ENCODE measurements at places on chromosomes 5 and 9.

- no peak for DNase-seq
Measured at GRCh38 chr5:87361031-87361445, 51.7 kb downstream of the CCNH start.

GRCh38 chr9:38311382-38312270 is 80.9 kb upstream of the ALDH1B1 start:
- DNase-seq: no peak

DNA sequence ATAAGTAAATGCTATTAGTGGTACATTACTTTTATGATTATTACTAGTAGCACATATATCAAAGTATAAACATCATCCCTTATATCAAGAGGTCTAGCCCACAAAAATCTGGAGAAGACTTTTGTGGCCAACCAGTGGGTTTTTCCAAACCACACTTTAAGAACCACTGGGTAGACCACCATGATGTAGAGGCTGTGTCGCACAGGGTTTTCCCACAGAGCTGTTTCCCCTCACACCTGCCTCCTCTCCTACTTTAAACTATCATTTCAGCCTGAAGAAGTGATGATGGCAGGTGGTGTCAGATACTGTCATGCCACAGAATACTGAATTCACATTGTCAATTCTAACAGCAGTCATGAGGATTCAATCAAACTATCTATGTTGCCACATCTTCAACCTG is 109.2 kb downstream of the FBXW11 start:
- DNase-seq: no peak

DNA sequence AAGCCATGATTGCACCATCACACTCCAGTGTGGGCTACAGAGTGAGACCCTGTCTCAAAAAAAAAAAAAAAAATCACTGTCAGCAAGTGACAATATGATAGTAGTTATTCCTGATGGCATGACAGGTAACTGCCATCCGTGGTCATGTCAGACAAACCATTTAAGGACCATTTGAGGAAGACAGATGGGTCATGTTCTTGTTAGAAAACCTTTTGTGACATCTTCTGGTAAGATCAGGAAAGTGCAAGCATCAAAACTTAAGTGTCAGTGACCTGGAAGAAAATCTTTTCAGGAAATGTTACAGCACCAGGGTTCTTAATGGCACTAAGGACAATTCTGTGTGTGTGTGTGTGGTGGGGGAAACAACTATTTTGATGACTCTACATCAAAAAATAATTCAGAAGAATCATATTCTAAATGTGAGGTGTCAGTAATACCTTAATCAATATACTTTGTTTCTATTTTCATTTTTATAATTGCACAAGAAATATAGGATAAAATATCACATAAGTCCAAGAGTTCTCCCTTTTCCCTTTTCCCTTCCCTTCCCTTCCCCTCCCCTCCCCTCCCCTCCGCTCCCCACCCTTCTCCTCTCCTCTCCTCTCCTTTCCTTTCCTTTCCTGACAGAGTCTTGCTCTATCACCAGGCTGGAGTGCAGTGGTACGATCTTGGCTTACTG is 17.8 kb downstream of the SLC38A9 start:
- no peak for DNase-seq

DNA sequence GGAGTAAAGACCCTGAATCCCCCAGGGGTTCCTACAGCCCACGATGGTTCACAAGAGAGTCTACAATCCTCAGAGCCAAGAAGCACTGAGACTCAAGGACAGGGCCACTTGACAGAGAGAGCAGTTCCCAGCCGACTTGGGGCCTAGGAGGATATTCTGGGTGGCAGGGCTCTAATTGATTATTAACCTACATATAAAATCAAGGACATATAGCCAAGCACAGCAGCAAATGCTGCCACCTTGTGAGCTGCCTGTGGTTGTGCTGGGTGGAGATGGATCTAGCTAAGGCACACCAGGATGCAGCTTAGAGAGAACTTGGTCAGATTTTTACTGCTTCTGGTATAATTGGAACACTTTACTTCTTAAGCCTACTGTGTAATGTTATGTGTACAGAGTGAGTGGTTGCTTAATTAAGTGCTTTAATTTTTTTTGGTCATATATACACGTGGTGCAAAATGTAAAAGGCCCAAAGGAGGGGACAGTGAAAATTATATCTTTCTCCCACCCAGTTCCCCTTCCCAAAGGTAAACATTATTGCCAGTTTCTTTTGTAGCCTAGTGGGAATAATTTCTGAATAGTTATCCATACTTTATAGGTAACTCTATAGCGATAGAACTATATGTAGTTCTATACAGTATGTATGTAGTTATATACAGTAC is 78.8 kb downstream of the F2RL2 start:
- DNase-seq: peak; percentile 69

DNA sequence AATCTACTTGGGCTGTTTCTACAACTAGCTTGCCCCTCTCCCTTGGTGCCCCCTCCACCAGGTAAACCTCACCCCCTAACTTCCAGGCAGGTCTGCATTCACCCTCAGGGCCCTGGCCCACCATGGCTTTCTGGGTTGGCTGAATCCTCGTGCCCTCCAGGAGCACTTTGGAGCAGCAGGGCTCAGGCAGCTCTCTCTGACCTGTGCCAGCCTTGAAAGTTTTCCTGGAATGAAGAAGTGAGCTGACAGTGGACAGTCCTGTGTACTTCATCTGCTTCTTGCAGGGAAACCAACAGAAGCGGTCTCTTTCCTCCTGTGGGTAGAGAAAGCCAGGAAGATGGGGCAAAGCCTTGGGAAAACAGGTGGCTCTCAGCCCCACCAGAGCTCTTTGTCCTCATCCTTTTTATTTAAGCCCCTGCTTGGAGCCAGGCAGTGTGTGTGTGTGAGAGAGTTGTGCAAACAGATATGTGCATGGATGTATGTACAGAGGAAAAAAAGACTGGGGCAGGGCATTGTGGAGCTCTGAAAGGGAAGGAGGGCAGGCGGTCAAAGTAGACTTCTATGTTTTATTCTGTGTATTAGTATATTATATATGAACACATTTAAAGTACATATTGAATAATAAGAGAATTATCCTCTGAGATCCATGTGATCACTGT is 62.3 kb upstream of the SPRY4 start:
- DNase-seq: no peak

GRCh38 chr5:179267671-179268083 is 77.6 kb downstream of the ADAMTS2 start:
- DNase-seq: no peak

- DNase-seq: no peak
Measured at GRCh38 chr5:141779503-141779973, 97.5 kb upstream of the ARAP3 start.

GRCh38 chr5:105163547-105163946 is 1601.0 kb upstream of the NUDT12 start:
- DNase-seq: no peak

GRCh38 chr9:89498852-89499480 is 1.1 kb upstream of the SEMA4D start:
- DNase-seq: peak; percentile 67

- DNase-seq: peak; percentile 41
Measured at GRCh38 chr9:98998441-98999151, 54.9 kb downstream of the COL15A1 start.

- no peak for DNase-seq
Measured at GRCh38 chr5:167699432-167699831, 592.0 kb upstream of the WWC1 start.

- no peak for DNase-seq
Measured at GRCh38 chr9:72982146-72982799, 29.4 kb upstream of the ALDH1A1 start.

DNA sequence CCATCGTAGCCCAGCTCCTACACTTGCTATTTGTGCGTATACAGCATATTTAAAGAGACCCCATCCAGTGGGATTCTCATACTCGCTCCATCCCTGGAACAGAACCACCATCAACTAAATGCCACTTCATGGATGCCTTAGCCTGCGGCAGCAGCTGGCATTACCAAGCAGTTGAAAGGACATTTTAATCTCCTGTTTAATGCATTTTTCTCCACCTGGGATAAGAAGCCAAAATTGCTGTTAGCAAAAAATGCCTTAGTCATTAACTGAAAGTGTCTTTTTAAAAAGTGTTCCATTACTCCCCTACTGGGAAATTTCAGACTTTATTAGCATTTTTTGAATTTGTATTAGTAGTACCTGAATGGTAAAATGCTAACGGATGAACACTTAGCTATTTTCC is 662.6 kb upstream of the MEF2C start:
- DNase-seq: no peak

GRCh38 chr9:74498621-74499095 is 1.5 kb downstream of the RORB start:
- no peak for DNase-seq

- DNase-seq: no peak
Measured at GRCh38 chr5:3517348-3517747, 78.3 kb upstream of the IRX1 start.

DNA sequence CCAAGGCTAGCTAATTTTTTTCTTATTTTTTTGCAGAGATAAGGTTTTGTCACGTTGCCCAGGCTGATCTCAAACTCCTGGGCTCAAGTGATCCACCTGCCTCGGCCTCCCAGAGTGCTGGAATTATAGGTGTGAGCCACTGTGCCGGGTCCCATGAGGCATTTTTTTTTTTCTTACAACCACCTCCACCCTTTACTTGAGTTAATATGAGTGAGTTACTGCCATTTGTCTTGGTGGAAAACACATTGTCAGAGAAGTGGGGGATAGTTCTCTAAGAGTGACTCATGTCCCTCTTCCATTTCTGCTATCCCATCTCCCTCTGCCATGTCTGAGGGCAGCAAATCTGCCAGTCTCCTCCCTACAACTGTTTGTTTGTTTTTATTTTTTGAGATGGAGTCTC is 163.4 kb upstream of the CLINT1 start:
- DNase-seq: no peak

- DNase-seq: no peak
Measured at GRCh38 chr5:131575660-131576227, 59.3 kb downstream of the RAPGEF6 start.

- no peak for DNase-seq
Measured at GRCh38 chr5:126506079-126506478, 82.9 kb downstream of the GRAMD2B start.

DNA sequence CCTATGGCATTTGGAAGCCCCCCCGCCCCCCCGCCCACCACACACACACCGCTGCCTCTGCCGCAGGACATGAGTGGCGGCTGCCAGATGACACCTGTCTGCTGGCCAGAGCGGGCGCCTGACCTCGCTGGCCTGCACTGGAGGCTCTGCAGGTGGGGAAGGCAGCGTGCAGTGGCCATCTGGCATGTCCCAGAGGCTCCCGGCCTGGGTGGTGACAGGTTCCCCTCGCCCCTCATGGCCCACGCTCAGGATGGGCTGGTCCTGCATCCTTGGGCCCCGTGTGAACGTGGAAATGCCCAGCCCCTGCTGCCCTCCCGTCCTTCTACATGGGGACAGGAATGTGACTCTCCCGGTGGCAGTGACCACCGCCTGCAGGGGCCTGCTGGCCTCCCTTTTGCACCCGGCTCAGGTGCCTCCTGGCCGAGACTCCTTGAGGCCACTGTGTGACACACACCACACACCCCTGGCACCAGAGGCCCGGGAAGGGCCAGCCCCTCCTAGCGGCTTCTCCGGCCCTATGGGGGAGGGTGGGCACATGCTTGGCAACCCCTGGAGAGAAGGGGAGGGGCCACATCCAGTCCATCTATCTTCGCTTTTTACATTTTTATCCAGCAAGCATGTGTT is 30.3 kb downstream of the IRX4 start:
- no peak for DNase-seq

- no peak for DNase-seq
Measured at GRCh38 chr9:106927916-106928315, 65.0 kb downstream of the ZNF462 start.

DNA sequence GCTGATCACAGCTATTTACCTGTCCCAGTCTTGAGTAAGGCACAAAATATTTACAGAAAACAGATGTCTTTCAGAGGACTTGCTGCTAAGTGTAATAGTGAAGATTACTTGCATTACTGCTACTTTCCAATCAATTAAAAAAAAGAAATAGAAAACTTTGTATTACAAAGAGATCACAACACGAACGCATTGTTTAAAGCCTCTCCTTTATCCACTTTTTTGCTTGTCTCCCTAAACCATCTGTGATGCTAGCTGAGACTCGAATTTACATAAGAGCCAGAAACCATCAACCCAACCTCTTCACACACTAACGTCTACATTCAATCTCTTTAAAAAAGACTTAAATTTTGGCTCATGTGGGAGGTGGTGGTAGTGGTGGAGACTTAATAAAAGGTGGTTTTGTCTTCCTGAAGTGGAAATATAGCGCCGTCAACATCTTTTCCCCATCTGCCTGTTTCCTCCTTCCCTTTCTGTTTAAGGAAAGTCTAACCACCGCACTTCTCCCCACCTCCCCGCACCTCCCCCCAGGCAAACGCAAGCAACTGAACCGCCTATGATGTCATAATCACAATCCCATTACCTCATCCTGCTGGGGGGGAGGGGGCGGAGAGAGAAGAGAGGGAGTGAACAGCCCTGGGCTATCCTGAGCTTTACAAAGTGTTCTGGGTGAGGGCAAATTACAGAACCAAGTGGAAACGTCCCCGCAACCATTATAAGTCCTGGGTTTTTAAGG is 948 bp upstream of the FAM53C start:
- DNase-seq: peak; percentile 82

DNA sequence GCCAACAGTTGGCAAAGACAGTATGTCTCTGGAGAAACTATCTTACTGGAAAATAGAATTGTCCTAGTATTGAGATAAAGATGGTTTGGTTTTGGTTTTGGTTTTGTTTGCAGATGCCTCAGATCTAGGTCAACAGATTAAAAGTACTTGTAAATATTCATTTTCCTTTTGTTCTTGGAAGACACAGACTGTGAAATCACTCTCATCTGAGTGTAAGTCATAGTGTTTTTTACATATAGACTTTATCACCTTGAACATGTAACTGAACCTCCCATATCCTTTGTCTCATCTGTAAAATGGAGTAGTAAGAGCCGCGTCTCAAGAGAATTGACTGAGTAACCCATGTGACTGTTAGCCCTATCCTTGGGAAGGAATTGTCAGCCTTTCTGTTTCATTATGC is 34.3 kb downstream of the MAP3K1 start:
- no peak for DNase-seq

- DNase-seq: no peak
Measured at GRCh38 chr9:138049779-138050471, 172.3 kb downstream of the CACNA1B start.

GRCh38 chr5:11814373-11814772 is 89.9 kb downstream of the CTNND2 start:
- no peak for DNase-seq

DNA sequence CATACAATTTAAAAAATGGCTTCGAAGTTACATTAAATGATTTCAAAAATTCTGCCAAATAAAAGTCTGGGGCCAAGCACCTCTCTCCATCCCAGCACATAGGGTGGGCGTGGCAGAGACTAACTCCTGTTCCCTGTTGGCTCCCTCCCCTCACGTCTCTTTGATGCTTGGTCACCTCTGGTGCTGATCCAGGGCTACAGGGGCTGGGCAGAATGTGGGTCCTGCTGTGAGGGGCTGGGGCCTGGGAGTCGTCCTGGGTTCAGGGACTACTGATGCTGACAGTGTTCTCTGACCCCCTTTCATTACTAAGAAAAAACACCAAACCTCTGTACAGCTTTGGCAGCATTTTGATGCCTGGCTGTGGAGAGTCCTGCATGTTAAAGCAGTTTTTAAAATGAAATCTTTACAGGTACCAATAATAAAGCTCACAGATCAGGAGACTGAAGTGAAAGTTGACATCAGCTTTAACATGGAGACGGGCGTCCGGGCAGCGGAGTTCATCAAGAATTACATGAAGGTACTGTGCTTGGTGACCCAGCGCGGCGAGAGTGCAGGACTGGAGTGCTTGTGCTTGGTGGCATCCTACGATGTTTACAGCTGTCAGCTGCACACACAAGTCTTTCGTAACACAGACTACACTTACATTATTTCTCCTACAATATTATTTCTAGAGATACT is 29.0 kb downstream of the TENT4A start:
- no peak for DNase-seq
